AG10803 (cell line): ENCODE measurements at places on chromosomes 16 and 17.

GRCh38 chr17:7294614-7295153, at the start of gene YBX2:
YBX2 (minus strand) TSS chr17:7294639; CDS start chr17:7294500, 139 bp downstream.
- no peak for DNase-seq

DNA sequence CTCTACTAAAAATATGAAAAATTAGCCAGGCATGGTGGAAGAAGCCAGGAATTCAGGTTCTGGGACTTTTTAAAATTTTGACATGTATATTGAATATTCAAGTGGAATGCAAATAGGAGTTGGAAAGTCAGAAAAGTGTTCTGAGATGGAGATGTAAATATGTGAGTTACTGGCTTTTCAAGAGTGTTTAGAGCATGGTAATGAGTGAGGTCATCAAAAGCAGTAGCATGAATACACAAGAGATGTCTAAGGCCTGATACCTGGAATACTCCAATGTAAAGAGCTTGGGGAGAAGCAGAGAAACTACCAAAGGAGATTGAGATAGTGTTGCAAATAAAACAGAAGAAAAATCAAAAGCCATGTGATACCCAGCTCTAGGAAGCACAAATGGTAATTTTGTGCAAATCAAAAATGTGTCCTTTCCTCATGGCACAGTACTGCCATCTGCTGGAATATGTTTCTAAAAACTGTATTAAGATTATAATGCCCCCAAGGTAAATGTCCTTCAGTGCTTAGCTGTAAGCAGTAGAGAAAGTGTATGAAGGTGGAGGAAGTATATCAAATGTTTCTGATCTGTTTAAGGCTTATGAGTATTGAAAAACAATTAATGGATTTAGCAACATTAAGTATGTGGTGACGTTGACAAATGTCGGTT, 908.4 kb downstream of the KCNJ18 start:
- peak; percentile 0 for DNase-seq

GRCh38 chr16:90043526-90043925, 24.3 kb upstream of the DBNDD1 start:
- no peak for DNase-seq

- DNase-seq, result no peak
Observed at GRCh38 chr16:22053921-22054341, 38.4 kb upstream of the VWA3A start.

DNA sequence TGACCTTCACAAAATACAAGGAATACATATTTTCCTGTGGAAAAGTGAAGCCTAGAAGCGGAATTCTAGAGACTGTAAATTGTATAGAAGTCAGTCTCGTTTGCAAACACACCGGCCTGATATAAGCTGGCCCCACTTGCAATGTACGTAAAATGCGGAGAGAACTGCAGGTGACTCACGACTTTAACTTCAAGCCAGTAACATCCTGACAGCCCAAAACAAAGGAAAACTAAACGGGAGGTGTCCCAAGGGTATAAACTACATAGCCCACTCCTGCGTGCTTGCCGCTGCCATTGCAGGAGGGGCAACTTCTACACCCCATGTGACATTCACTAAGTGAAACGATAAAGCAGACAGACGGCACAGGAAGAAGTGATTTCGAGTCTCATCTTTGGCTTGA, 101.6 kb downstream of the CYTH1 start:
- DNase-seq, result no peak

GRCh38 chr17:52049051-52049450, 109.5 kb downstream of the CA10 start:
- no peak for DNase-seq

DNA sequence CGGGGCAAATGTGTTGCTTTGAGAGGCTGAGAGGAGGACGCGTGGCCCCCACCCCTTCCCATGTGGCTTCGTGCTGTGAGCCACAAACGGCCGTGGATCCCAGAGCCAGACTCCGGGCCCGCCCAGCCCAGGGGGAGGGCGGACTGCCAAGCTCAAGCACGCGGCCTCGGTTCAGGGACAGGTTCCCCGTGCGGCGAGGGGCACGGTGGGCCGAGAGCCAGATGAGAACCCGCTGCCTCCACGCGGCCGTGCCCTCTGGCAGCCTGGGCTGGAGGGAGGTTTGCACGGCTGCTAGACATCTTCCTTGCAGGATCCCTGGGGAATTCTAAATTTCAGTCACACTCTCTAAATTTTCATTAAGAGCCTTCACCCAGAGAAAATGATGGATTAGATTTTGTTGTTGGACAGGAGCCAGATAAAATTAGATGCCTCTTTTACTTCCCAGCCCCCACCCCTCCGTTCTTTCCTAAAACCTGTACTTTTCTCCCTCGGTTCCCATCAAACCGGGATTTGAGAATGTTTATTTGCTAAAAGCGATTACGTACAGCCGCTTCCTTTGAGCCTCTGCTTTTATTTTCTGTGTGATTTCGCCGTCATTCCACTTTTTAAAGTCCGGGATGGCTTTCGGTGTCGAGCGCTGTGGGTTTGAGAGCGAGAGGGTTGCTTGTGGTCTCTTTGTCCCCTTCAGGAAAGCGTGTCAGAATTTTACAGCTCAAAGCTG, 25.0 kb upstream of the GNG13 start:
- peak; percentile 13 for DNase-seq

DNA sequence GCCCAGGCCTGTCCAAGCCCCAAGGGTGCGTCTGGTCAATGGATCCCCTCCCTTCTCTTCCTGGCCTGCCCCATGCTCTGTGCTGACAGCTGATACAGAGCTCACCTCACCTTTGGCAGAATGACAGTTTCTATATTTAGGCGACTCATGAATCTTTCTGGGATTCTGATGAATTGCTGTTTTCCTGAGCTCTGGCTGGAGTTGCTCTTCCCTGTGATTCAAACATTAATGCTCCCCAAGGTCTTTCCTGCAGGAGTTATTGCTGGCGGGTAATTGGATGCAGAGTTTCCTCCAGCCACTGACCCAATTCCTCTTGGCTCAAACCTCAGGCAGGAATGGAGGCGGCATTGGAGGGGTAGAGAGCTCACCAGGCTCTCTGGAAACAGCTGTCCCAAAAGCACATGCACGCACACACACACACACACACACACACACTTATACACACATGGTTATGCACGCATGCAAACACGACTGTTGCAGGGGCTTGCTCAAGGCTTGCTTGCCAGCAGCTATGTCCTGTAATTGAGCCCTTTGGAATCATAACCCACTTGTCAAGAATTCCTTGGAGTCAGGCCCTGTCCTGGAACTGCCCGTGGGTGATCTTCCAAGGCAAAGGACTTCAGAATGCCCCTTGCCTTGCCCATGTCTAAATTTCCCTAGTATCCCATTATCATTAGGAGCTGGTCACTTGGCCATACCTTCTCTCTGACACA, 128.8 kb downstream of the ASIC2 start:
- DNase-seq, result peak; percentile 83

GRCh38 chr16:12474806-12475410, 328.8 kb downstream of the CPPED1 start:
- DNase-seq, result no peak

DNA sequence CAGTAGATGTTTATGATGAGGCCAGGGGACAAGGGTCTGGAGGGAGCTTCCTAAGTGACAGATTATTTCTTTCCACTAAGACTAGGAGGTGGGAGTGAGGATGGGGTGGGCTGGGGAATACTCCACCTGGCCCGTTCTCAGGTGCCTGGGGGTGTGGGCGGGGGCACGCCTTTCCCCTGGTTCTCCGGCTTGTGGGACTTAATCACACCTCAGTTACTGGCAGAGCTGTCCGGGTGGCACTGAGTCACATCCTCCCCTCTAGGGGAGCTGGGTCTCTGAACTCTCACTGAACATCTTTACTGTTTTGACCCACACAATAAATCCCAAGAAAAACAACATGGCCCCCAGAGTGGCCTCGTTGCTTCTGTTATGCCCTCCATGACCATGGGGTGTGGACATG, 332.8 kb downstream of the MAF start:
- DNase-seq, result no peak

DNA sequence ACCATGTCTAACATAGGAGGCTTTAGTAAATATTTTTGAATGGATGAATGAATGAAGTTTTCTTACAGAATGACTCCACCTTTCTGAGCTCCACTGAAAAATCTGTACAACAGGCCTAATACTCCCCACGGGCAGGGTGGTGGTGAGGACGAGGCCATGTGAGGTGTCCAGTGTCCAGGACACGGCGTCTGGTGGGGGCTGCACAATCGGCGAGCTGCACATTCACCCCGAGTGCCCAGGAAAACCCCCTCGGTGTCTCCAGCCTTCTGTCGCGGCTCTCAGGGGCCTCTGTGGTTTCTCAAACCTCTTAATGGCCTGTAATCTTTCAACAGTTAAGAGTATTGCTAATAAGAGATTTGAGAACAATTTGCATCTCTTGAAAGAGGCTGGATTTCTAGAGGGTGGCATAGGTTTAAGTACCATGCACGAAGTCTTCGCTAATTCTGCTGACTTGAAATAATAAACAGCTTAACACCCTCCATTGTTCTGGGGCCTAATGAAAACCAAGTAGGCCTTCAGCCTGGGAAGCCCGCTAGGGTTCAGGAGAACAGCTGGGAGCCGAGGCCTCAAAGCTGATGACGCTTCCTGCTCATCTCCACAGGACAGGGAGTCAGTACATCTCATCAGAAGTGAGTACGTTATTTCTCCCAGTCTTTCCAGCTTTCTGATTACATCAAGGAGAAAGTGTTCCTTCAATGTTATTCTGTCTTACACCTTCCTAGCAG, 304.6 kb upstream of the FOXF1 start:
- DNase-seq, result no peak

DNA sequence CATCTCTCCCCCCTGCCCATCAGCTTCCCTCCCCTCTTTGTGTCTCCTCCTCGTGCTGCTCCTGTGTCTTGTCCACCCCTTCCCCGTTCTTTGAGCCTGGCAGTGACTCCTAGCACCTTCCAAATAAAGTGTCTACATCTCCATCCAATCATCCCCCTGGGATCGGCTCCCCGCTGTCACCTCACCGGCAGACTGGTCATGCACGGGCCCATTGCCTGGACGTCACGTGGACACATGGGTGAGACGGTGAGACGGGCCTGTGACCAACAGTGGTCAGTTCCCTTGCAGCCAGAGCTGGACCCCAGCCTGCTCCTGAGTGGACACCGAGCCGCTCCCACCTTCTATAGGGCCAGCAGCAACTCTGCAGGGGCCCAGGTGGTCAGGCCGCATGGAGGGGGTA, 46.4 kb downstream of the COTL1 start:
- no peak for DNase-seq

- DNase-seq, result peak; percentile 22
Observed at GRCh38 chr16:80527297-80527696, 13.5 kb upstream of the DYNLRB2 start.

- DNase-seq, result no peak
Observed at GRCh38 chr17:77596491-77597417, 361.7 kb upstream of the TNRC6C start.

DNA sequence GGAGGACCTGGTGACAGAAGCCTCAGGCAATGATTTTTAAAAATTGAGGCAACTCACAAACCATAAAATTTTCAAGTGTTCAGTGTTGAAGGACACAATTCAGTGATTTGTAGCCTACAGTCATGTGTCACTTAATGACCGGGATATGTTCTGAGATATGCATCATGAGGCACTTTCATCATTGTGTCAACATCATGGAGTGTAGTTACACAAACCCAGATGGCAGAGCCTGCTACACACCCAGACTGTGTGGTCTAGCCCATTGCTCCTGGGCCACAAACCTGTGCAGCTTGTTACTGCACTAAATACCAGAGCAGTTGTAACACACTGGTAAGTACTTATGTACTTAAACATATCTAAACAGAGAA, 1.6 kb downstream of the PRSS41 start:
- DNase-seq, result peak; percentile 35

GRCh38 chr17:81842725-81843504, 8.1 kb upstream of the PPP1R27 start:
- peak; percentile 72 for DNase-seq

DNA sequence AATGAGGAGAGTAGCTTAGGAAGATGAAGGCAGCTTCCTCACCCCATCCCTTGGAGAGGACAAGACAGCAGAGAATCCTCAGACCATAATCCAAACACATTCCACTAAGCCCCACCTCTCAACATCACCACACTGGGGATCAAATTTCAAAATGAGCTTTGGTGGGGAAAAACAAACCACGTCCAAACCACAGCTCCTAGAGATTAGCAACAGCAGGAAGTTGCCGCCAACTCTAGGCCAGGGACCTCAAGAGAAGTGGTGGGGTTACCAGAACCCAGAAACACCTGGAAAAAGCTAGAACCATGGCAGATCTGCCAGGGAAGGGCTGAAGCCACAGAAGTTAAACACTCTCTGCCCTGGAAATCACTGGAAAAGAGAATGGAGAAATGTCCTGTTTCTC, 571.6 kb downstream of the HS3ST4 start:
- DNase-seq, result no peak

GRCh38 chr17:4948931-4949320, 596 bp upstream of the PFN1 start:
- peak; percentile 89 for DNase-seq

- peak; percentile 44 for DNase-seq
Observed at GRCh38 chr16:1993731-1994131, 4.0 kb downstream of the SYNGR3 start.

DNA sequence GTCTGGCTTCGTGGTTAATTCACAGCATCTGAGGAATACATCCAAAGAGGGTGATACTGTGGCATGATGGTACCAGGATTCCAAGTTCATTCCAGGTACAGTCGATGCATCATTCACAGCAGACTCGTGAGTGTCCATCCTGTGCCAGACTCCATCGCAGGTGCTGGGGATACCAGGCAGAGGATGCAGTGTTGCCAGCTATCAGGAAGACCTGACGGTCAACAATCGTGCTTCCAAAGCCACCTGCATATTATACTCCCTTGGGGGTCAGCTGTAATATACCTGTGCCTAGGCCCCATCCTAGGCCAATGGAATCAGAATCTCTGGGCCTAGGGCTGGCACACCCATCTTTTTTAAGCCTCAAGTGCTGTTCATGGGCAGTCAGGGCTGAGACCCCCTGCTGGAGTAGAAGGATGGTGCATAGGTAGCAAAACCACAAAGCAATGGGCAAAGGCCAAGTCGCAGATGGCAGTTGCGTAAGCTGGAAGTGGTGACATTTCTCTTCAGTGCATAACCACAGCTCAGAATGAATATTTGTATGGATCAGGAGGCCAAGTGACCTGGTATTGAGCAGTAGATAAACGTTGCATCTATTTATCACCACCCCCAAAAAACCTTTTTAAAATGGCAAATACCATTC, 42.9 kb upstream of the C16orf78 start:
- DNase-seq, result no peak

- DNase-seq, result no peak
Observed at GRCh38 chr16:2324296-2324859, 16.1 kb downstream of the ABCA3 start.

DNA sequence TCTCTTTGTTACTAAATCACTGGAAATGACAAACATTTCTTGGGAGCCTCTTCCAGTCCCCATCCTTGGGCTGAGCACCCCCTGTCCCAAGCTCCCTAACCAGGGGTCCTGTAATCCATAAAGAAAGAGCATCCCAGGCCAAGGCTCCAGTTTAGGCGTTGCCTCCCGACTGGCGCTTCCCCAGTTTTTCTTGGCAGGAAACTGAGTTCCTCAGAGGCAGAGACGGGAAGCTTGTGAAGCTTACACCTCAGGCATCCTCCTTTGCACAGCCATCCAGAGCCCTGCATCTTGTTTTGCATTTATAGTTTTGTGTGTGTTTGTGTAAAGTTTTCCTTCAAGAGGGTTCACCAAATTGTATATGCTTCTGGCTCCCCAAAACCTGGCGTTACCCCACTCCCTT, 7.1 kb downstream of the COPZ2 start:
- DNase-seq, result peak; percentile 56
